Lung (tissue), 17 donors: ENCODE measurements at places on chromosomes 2 and 18.

GRCh38 chr2:85838181-85838580 is 50.6 kb downstream of the ST3GAL5 start:
- DNase-seq, result no peak

DNA sequence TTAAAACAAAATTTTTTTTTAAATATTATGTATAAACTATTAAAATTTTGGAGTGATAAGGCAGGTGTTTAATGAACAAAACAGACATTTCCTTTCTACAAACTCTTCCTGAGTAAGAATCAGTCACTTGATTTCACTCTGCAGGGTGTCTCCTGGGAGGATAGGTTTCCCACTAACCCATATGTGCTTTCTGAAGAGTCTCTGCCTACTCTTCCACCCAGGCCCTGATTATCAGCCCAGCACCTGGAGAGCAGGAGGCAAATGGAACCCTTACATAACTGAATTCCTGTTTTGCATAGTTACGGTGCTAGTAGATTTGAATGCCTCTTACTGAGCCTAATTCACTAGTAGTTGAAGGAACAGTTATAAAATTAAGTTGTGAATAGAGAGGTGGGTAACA is 1718.6 kb downstream of the SUCLG1 start:
- DNase-seq, result no peak

DNA sequence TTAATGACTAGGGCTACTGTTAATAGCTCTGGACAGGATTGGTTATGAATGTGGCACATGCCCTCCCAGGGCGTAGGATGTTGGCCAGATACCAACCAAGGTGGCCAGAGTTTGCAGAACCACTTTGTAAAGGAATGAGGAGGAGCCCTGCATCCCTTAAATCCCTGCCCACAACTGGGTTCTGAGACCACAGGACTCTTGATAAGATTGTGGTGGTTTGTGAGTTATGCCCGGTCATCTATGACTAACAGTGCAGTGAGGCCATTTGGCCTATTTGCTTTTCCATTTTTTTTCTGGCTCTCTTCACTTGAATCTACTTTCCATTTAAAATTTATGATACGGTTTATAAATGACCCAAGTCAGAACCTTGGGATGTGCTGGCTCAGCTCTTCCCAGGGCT is 294.5 kb downstream of the PRKCE start:
- no peak for DNase-seq

GRCh38 chr2:157173740-157174184 is 83.7 kb upstream of the GALNT5 start:
- peak; percentile 39 for DNase-seq

DNA sequence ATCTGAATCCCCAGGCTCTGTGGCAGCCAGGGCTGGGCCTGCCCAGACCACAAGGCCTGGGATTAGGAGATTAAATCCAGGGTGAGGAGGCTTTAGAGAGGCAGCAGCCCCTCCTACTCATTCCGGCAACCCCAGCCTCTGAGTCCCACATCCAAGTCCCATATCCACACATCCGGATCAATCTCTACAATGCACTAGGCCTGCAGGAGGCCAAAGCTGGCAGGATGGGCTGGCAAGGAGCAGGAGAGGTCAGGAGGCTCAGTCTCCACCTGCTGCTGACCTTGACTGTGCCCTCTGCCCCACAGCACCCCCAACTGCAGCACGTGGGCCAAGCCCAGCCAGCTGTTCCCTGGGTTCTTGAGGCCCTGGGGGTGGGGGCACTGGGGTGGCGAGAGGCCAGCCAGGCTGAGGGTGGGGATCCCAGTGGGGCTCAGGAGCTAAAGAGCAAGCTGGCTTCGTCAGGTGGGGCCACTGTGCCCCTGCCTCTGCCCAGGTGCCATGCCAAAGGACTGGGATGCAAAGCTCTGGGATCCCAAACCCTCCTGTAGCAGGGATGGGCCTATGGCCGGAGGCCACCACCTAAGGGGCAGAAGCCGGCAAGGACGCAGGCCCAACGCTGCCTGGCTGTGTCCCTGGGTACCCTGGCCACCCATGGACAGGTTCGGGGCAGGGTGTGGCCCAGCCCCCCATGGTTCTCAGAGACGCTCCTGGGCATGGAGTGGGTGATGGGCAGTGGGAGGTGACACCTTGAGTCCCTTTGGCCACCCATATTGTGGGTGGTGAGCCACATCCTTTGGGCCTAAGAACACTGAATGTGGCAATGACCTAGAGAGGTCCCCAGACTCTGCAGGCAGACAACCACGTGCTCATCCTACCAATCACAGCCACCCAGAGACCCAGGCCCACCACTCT is 3.2 kb downstream of the KIF1A start:
- DNase-seq, result no peak

DNA sequence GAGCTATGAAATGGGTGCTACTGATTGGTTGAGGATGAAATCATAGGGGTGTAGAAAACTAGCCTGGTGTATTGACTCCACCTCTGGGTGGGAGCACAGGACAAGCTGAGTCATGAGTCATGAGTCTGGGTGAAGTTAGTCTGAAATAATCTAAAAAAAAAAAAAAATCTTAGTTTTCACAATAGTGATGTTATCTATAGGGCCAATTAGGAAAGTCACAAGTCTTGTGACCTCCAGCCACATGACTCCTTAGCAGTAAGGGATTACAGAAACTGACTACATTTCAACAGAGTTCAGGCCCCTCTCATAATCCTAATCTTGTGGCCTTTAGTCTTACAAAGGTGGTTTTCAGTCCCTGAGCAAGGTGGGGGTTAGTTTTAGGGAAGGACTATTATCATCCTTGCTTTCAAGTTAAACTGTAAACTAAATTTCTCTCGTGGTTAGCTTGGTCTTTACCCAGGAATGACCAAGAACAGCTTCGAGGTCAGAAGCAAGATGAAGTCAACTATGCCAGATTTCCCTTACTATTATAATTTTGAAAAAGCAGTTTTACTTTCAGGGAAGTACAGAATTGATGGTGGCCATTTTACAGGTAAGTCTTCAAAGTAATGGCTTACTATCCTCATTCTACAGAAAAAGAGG is 338.0 kb upstream of the GYPC start:
- no peak for DNase-seq

DNA sequence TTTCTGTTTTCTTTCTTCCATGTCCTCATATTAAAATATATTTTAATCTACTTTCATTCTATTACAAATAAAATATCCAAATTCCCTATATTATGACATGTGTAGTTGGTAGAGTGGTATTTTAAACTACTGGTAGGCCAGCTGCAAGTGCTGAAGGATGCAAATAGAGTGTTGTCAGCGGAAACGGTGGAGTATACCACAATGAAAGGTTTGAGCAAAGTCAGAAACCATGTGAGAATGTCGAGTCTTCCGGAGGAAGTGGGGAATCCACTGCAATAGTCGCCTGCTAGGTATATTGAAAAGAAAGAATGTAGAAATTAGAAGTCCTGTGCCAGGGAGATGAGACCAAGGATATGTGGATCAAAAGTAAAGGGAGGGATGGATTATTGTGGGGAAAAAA is 373.9 kb downstream of the DSEL start:
- DNase-seq, result no peak

GRCh38 chr18:74942319-74942910 is 266.5 kb downstream of the PTGR3 start:
- no peak for DNase-seq

GRCh38 chr18:57943723-57944122 is 100.3 kb upstream of the NEDD4L start:
- no peak for DNase-seq

DNA sequence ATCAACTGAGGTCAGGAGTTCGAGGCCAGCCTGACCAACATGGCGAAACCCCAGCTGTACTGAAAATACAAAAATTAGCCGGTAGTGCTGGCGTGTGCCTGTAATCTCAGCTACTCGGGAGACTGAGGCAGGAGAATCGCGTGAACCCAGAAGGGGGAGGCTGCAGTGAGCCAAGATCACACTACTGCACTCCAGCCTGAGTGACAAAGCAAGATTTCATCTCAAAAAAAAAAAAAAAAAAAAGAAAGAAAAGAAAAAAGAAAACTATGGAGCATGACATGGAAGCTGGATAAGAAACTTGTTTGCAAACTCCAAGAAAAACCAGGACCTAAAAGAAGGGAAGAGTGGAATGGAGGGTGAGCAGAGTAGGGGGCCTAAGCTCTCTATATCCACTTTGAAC is 1.9 kb upstream of the CHMP1B start:
- no peak for DNase-seq

GRCh38 chr2:142180820-142181533 is 50.2 kb upstream of the LRP1B start:
- DNase-seq, result no peak

DNA sequence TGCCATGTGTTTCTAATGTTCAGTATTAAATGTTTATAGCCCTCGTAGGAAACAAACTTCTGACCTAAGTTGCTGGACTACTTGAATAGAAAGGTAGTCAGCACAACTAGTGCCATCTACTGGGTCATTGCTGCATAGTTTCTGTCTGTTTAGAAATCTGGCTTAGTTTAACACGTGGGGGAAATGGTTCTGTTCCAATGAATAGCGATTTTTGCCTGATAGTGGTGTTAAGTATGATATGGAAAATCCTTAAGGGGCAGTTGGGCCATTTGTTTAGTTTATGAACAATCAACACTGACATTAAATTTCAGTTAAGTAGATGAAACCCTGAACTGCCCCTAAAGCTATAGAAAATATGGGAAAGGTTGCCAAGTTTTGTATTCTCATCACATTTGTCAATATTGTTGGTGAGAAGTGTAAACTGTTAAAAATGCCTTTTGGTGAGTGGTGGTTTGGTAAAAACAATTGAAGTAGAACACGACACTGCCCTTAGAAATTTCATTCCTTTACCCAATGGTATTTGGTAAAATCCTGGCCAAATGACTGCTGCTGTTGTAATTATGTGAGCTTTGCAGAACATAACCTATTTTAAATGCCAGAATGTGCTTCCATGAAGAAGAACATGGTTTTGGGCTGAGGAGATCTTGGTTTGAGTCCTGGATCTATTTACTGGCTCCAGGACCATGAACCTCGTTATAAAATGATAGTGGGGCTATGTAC is 13.2 kb downstream of the NABP1 start:
- DNase-seq, result peak; percentile 89

DNA sequence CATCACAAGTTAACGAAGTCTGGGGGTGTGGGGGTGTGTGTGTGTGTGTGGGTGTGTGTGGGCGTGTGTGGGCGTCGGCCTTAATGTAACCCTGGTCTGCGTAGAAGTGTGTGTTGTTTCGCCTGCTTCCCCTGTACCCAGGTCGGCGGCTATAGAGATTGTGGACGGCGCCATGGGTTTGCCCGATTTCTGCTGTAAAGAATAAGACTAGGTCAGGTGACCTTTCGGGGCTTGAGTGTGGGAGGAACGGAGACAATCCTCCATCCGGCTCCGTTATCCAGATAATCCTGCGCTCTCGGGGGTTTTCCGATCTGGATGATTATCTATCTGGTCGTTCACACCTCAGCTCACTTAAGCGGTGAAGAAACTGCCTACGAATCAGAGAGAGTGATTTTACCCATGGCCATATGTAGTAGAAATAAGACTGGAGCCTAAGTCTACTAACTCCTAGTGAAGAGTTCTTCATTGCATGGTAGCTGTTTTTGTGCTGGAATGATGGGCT is 543 bp downstream of the HADHB start:
- DNase-seq, result no peak

DNA sequence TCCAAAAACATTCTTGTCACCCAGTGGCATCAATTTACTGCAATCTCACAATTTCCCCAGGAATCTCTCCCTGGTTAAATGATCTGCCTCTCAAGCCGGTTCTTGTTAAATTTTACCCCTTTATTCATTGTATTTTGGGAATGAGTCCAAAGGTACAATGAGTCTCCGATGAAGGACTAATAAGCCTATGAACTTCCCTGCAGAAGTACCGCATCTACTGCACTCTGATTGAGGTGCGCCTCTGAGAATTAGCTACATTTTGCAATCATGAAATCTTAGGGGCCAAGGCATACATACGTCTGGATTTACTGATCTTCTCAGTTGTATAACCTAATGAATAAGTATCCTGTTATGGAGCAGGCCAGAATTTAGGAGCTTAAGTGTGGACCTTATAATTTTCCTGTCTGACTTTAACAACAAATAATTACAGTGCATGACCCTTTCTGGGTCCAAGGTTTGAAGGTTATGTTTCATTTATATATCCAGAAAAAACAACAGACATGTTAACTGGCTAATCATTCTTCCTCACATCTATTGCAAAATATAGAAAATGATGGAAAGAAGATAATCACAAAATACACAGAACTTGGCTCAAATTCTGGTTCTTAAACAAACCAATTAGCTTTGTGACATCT is 261.8 kb upstream of the NRXN1 start:
- DNase-seq, result no peak

- DNase-seq, result no peak
Observed at GRCh38 chr2:85588236-85588635, 4.0 kb downstream of the VAMP5 start.

DNA sequence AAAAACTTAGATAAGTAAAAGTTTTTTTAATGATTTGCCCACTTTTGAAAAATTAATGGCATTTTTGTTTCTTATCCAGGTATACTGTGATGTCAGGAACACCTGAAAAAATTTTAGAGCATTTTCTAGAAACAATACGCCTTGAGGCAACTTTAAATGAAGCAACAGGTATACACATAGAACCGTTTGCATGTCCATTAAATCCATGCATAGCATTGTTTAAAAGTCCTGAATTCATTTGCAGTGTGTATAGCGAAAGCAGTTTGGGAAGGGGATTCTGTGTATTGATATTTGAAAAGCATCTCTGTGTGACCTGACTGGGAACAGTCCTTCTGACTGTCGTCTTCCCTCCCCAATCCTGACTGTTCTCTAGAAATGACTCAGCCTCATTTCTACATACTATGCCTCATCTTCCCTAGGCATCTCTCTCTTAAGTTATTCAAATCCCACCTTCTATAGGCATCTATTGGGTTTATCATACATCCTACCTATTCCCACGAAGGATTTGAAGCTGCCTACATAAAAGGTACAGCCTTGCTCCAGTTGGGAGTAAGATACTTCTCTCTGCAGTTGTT is 79.2 kb upstream of the MAP3K20 start:
- no peak for DNase-seq

- peak; percentile 61 for DNase-seq
Observed at GRCh38 chr2:237056287-237056875, 29.3 kb upstream of the COPS8 start.

DNA sequence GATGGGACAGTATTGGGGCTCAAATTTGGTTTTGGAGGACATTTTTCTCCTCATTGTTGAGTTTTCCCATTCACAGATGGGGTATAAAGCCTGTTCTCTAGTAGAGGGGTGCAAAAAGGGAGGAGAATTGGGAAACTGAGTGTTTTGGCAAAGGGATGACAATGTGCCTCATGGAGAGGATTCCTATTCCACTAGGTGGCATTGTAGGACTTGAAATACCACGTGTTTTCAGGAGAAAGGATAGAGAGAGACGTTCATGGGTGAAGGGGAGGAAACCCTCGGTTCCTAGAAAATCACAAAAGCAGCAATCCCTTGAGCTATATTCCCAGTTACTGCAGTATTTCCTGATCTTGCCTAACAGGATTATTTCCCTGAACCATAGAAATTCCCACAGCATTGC is 113.7 kb upstream of the SRD5A2 start:
- DNase-seq, result no peak

- no peak for DNase-seq
Observed at GRCh38 chr2:72544554-72544953, 281.3 kb downstream of the EXOC6B start.
